ENCODE measurements at places on chromosomes 5 and 9. TPM values are rescaled to one million over a fixed set of nuclear protein-coding genes. Genes with fewer than 3 reads are reported as not detected.
A peak's percentile ranks its signal among the peaks of the same experiment; 100 is the strongest.

ZFP37 gene
- polyA plus RNA-seq = 0.93 TPM

DNA sequence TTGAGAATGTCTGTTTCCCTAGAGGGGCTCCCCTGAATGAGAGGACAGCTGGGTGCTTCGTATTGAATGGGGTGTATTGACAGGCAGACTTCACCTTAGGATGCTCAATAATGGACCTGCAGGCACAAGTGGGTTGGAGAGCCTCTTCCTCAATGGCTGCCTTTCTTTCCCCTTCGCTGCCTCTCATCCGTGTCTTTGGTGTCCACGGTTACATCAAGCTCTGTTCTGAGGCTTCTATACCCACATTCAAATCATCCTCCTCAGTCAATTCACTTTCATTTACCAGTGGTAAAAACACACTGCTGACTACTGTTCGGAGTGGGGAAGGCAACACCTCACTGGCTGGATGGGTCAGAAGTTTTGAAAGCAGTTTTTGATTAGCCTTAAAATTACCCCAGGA is 20.6 kb downstream of the LIX1 start:
- no peak for DNase-seq

S100Z gene
- 0.08 TPM for polyA plus RNA-seq

DNA sequence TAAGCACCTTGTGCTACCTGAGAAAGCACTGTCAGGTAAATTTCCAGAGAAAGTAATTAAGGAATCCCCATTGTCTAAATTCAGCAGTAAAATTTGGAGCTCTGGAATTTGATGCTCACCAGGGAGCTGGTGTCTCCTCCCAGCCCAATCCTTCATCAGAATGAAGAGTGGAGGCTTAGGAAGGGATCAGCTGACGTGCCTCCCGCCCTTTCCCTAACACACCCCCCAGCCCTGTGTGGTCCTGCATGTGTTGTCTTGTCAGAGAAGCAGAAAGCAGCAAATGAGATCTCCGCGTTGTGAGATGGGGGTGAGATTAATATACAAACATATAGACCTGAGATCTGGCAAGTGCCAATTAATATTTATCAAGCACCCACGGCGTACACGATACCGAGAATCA is 26.9 kb upstream of the BARHL1 start:
- DNase-seq = no peak

DNA sequence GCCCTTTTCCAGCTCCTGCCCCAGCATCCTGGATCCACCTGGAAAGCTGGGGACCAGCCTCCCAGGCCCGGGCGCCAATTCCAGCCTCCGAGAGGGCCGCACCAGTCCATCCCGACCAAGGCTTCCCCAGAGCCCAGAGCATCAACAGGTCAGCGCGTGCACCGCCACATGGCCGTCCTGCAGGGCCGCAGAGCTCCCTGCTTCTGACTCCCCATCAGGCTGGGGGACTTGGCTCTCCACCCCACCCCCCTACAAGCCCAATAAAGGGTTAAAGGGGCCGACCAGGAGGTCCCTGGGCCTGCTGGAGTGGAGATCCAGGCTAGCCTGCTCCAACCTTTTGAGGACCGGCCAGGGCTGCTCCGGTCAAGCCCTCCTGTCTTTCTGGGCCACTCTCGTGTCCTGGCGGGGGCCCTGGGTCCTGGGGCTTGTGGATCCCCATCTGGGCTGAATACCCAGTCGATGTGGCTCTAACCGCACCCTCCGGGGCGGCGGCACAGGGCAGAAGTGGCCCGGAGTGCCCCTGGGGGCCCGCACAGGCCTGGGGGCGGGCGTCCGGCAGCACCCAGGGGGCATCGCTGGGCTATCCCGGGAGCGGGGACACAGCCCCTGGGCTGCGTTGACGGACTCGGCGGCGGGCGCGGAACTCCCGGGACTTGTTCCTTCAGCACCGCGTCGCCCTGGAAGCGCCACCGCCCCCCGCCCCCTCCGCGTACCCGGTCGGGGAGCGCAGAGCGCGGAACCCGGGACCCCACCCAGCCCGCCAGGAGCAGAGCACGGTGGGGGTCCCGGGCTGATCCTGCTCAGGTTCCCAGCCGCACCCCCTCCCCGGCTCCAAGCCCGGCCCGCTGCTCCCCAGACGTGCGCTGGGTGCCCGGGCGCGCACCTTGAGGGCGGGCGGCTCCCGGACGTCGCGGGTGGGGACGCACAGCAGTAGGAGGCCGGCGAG is 590 bp downstream of the ENTPD2 start:
- DNase-seq = peak; percentile 58

DNA sequence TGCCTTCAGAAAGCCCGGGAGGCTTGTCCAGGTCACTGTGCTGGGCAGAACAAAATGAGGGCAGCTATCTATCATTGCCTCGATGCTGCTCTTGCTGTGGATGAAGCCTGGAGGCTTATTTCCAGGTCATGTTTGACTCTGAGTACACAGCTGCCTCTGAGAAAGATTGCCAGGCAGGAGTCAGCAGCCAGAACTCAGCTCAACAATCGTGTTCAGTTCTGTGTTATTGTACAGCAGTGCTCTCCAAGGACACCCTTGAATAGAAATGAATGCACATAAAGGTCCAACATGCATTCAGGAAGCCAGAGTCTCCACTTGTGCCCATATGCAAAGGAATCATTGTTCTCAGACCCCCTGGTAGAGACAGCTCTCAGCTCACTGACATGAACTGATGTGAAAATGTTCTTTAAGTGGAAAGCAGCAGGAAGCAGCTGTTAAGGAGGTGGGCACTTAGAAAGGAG is 61.7 kb upstream of the ZFR start:
- DNase-seq = peak; percentile 73

TAL2 gene
- polyA plus RNA-seq = not detected

DNA sequence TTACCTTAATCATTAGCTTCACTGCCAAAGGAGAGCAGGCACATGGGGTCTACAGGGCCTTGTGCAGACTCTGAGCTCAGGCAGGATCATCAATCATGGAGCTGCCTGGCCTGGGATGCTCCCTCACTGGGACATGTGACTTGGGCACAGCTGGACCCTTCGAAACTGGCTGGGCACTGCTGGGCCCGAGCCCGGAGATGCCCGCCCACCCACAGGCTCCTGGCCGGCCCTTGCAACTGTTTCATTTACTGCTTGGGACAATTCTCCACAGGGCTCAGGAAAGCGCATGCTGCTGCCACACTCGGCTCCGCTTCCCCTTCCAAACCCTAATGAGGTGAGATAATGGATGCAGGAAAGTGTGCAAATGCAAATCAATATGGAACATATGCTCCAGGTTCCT is 387.5 kb downstream of the TRIM36 start:
- DNase-seq = no peak

DNA sequence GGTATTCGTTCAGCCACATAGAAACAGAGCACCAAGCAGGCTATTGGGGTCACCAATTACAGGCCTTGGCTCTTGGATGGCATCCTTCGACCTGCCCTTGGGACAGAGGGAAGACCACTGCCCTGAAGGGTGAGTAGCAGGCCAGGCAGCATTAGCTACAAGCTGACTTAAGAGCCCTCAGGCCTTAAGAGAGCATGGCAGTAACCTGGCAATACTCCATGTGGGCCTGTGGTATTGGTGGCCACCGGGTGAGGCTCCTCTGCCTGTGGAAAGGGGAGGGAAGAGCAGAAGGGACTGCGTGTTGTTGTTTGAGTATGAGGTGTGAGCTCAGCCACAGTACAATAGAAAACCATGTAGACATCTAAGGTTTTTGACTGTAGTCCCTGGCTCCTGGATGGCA is 170.6 kb downstream of the MCTP1 start:
- DNase-seq = no peak

DNA sequence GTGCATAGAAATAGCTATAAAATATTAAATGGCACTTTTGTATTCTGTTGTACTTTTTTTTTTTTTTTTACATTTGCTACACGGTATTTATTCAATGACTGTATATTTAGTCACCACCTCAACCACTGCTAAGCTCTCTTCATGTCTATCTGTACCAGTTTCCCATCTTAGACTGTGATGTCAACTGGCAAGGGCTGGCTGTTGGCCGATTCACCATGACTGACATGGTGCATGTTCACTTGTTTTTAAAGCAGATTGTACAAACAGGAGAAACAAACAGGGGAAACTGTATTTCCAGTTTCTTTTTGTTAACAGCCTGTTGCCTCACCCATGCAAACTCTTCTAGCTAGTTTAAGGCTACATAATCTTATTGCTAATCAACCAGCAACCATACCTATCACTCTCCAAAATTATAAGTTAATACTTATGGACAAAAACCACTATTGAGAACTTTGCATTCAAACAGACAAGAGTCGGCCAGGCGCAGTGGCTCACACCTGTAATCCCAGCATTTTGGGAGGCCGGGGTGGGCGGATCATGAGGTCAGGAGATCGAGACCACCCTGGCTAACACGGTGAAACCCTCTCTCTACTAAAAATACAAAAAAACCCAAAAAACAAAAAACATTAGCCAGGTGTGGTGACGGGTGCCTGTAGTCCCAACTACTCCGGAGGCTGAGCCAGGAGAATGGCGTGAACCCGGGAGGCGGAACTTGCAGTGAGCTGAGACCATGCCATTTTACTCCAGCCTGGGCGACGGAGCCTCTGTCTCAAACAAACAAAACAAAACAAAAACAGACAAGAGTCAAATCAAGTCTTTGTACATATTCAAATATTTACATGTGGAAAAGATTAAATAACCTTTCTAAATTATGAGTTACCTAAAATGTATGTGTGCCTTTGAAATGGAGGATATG is 13.2 kb downstream of the ZFAND5 start:
- no peak for DNase-seq

DNA sequence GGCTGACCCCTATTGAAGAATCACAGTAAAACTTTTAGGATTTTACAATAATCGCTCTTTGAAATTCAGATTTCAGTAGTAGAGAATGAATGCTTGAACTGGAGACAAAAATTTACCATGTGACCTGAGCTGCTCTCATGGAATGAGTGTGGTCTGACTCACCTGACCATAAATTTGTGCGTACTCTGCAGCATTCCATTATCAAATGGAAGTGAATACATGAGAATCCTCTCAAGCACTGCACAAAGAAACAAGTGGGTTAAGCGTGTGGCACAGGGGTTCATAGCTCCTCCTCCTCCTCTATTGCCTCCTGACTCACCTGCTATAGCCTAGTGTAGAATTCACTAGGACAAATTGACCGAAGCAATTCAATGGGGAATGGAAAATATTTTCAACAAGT is 269.8 kb upstream of the CDH9 start:
- DNase-seq = no peak

DNA sequence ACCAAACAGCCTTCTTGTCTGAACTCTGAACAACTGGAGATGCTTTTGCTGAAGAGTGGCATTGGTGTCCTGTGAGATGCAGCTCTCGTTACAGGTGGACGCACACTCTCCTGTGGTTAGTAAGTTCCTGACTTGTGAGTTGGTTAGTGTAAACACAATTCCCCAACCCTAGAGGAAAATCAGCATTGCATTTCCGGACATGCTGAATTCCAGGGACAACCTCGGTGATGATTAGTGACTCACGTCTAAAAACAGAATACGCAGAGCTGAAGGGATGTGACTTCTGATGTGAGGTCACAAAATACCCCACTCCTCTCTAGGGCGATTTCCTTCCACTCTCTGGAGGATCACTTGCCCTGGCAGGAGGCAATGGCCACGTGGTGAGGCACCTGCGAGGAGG is 5.0 kb downstream of the OR2V2 start:
- no peak for DNase-seq

DNA sequence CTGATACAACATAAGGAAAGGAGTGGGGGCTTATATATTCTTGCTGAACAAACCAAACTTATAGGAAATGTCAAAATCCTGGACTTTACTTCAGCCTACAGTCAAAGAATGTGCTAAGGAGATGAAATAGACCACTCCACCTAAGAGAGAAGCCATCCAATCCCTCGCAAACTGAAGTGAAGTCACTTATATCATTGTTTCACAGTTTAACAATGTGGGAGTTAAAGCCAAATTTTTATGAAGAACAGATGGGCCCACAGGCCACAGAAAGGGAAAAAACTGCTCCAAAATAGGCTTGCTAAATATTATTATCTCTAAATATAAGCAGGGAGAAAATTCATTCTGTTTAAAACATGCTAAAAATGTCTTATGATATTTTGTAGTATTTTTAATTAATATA is 233.3 kb downstream of the GAS1 start:
- no peak for DNase-seq

GRCh38 chr5:82975812-82976211 is 101.4 kb downstream of the TMEM167A start:
- no peak for DNase-seq

ARHGEF37 gene
- polyA plus RNA-seq = 8.0 TPM

DNA sequence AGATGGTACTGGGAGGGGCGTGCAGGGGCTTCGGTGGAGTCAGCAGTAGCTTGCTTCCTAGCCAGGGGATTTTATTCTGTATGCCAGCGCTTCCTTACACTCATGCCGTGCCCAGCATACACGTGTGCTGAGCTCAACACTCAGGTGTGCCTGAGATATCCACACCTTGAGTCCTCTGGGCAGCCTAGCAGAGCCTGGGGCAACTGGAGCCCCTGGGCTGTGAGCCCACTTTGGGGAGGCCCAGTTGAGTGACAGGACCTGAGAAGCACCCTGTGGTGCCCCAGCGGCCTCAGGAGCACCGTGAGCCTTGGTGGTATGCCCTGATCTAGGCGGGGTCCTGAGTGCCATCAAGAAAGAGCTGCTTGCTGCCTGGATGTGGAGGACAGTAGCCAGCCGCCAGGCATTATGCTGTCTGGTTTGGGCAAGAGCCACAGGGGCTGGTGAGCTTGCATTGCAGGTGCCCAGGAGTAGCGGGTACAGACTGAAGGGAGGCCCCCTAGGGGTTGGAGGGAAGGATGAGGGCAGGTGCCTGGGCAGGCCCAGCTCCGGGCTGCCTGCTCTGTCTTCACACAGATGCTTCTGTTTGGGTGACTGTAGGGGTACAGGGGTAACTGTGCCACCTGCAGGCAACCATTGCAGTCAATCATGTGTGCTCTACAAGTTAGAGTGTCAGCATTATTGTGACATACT is 42.9 kb downstream of the BNIP1 start:
- DNase-seq = no peak

DNA sequence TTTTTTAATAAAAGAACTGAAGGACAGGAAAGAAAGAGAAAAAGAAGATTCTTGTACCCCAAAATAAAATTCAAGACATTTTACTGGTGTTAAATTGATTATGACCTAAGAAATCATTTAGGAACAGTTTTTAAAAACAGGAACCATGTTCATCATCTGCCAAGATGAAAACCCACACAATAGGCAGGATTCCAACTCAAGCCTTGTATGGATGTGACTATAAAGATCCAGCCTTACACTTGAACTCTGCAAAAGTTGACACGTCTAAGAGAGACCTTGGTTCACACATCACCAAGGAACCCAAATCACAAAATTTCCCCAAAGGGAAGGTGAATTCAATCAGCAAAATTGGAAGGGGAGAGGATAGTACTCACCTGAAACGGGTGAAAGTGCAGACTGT is 82.6 kb downstream of the SMIM23 start:
- no peak for DNase-seq

- DNase-seq = no peak
Measured at GRCh38 chr9:106775960-106776359, 87.0 kb upstream of the ZNF462 start.

IL5 gene
- polyA plus RNA-seq = not detected

DNA sequence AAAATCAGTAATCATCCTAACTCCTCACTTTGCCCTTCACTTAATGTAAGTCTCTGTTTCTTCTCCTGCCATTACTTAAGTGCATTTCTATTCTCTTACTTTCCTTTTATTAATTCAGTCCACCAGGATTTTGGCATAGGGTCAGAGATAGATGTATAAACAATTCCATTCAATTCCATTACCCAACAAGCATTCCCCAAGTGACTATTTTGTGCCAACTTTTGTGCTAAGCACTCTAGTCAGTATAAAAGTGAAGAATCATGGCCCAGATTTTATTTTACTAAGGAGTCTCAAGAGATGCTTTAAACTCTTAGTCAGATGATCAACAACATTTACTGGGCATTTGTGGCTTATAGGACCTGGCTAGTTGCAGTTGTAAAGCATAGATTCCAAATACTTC is 159.3 kb downstream of the DMAC1 start:
- peak; percentile 46 for DNase-seq

Data from stomach (tissue), 19 donors.